ENCODE measurements at places on chromosomes 12 and 14.
A peak's percentile ranks its signal among the peaks of the same experiment; 100 is the strongest.

DNA sequence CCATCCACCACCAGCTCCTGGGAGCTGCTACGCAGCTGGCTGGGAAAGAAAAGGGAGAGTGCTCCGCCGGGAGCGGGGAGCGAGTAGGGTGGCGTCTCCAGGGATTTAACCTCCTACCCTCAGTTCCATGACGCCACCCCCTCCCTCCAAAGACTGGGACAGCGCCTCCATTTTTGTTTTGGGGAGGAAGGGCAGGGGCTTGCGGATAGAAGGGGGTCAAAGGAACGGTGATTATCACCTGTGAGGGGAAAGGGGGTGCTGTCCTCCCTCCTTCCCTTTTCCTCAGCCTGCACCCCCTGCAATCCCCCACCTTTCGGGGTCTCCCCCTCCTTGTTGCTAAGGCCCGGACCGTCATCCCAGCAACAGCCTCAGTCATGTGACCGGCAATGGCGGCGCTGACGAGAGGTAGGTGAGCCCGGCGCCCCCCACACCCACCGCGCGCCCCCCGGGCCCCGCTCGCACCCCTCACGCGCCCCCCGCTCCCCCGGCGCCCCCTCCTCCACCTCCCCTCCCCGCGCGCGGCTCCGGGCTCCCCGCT lies at the start of gene DTX3:
Gene DTX3, plus strand, starts transcription at position 371 of the 538 bp plus-strand sequence. CDS start 1,694 bp downstream, outside the sequence.
- DNase-seq, result peak; percentile 18

- no peak for DNase-seq
These were observed 404.4 kb upstream of the MGAT4C start for GRCh38 chr12:86660488-86661147.

DNA sequence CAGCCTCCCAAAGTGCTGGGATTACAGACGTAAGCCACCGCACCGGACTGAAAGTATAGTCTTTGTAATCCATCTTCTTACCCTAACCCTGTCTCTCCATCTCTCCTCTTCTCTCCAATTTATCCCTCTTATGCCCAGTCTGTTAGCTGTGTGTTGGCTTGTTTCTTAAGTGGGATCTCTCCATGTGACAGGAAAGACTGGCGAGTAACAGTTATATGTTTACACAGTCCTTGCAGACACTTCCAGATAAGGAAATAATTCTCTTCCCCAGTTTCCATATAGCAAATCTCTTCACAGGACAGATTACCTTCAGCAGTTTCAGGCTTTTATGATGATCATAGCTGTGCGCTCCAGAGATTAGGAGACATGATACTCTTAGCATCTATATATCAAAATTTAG lies 16.0 kb upstream of the DIP2B start:
- DNase-seq, result no peak

- DNase-seq, result no peak
These were observed 122.2 kb upstream of the CCDC175 start for GRCh38 chr14:59698793-59699192.

- peak; percentile 17 for DNase-seq
These were observed 479.9 kb upstream of the NOVA1 start for GRCh38 chr14:27077710-27078109.

GRCh38 chr14:60169722-60170121 lies 4.5 kb upstream of the DHRS7 start:
- no peak for DNase-seq

DNA sequence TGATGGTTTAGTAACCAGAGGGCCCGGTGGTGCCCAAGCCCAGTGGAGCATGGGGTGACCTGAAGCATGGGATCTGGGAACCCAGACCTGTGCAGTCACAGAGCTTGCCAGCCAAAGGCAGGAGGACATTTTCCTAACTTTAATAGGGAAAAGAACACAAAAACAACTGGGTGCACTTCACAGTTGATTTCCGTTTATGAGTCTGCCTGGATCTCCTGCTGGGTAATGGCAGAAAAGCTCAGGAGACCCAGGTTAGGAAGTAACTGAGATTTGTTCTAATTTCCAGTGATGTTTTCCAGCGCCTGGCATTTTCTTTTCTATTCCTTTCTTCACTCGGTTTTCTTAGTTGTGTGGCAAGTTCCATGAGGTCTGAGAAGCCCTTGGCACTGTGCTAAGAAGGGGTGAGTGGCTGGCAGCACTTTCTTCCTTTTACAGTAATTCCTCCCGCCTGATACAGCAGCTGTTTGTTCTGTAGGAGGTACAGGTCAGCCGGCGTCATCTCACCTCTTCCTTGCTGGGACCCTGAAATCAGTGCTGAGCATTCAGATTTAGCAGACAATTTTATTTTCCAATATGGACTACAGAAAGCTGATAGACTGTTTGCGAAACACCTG lies 5.1 kb downstream of the CACNA1C start:
- DNase-seq, result no peak

DNA sequence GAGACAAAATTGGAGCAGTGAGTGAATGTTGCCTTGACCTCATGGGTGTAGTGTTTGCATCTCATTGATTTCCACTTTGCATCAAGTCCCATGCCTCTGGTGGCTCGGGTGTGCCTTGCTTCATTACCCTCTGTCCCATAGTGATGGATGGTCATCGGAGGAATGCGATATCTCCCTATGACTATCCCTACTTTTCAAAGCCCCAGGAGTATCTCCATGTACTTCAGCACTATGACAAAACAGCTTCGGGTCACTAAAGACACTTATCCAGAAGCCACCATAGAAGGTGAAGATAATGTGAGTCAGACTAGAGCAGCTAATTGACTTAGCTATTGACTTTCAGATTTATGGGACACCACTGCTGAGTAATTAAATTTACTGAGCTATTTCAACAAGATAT lies 355.1 kb upstream of the CCDC196 start:
- DNase-seq, result no peak

DNA sequence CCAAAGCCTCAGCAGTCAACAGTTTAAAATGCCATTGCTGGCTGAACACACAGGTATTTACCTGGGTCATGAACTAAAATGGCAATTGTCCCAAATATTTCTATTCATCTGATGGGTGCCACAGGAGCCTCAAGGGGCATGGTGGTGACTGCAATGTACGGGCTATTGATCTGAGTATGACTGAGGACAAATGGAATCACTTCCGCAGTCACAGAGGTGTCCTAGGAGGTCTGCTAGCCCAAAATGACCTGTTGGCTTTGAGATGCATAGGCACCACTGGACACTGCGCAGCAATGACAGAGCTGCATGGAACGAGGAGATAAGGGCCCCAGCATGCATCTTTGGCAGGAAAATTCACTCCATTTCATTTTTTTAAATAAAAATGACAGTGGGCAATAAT lies 474.1 kb upstream of the SOX5 start:
- DNase-seq, result no peak

- DNase-seq, result no peak
These were observed 10.9 kb downstream of the MTA1 start for GRCh38 chr14:105430565-105430964.

- no peak for DNase-seq
These were observed 29.5 kb downstream of the MEG3 start for GRCh38 chr14:100855256-100855930.

DNA sequence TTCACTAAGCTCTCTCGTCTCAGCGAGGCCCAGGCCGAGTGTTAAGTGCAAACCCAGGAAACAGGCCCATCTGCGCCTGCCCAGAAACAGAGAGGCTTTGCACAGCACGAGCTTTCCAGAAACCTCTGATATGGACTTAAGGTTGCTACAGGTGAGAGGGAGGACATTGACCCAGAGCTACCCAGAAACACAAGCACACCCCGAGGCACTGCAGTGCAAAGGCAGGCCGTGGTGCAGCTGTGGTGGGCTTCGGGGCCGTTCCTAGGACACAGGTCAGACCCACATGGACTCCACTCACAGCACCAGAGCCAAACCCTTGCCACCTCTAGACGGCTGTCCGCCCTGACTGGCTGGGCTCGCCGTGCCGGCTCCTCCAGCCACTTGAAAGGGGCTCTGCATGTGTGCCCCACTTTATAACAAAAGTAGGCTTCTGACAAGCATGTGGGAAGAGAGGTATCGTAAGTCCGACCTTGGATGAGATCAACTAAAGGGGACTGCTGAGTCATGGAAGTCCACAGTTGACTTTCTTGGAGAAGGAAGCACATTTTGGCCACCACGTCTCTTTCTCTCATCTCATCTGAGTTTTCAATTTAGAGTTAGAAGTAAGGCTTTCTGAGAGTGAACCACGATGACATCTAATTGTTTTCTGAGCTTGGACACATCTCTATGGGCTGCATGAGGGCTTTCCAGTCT lies 38.2 kb downstream of the CACNA2D4 start:
- DNase-seq, result no peak

GRCh38 chr12:78096909-78097597 lies 266.4 kb downstream of the NAV3 start:
- peak; percentile 55 for DNase-seq

DNA sequence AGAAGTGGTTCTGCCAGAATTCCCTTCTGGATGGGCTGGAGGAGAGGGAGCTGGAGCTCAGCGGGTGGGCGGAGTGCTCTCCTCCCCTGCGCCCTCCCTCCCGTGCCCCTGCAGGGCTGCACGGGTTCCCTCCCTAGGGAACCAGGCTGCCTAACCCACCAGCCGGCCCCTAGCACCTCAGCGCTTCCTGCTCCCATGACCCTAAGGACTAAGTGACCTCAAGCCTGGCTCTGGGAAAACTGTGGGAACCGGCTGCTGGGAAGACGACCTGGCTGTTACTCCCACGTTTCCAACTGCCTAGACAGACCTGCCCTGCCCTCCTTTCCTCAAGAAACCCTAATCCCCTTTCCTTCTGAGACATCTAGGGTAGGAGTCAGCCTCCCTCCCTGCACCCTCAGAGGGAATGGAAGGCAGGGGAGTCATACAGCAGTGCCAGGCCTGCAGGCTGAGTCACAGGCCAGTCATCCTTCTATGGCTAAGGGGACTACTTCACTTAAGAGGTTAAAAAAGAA lies 31.5 kb downstream of the SLC6A12 start:
- no peak for DNase-seq

DNA sequence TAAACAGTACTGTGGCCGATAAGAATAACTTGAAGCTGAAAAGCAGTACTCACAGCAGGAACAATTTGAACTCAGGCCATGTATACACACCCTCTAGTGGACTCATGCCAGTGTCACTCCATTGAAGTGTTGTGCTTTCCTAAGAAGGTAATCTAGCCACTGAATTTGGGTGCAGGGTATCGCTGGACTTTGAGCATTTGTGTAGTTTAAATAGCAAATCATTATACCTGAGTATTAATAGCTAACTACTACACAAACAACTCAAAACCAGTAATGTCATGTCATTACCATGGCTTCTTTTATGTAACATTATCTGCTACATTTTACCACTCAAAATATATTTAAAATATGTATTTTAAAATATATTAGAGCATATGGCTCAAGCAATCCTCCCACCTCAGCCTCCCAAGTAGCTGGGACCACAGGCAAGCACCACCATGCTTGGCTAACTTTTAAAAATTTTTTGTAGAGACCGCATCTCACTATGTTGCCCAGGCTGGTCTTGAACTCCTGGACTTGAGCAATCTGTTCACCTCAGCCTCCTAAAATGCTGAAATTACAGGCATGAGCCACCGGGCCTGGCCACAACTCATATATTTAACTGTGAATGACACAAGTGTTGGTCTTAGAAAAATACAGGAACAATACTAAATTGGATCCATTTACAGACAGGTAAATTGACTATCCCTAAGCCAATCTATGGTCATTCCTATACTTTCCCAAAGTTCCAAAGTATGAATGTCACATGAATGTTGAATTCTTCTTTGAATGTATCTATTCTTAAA lies 25.6 kb upstream of the ARID4A start:
- DNase-seq, result no peak

GRCh38 chr12:85714425-85714824 lies 121.8 kb downstream of the RASSF9 start:
- DNase-seq, result no peak

Measured in NCI-H2227 treated with DMSO at 0.1 percent for 48 hours (cell line).